Tibial nerve (tissue), 4 donors: ENCODE measurements at places on chromosomes 4 and X. TPM values are rescaled to one million over a fixed set of nuclear protein-coding genes. Genes with fewer than 3 reads are reported as not detected.

Gene CD38
- total RNA-seq = 6.3 TPM

- no peak for DNase-seq
- no peak overlapping the region for H3K4me3 ChIP-seq
- H3K27me3 ChIP-seq = peaks cover 8% of the 10 kb centered on the region
- no peaks in the 10 kb centered on the region for H3K4me1 ChIP-seq
- no peak overlapping the region for H3K27ac ChIP-seq
- no peaks in the 10 kb centered on the region for H3K36me3 ChIP-seq
Observed at GRCh38 chrX:134712272-134712671, 54.0 kb upstream of the PLAC1 start.

Gene ARSD
- 26.8 TPM for total RNA-seq

DNA sequence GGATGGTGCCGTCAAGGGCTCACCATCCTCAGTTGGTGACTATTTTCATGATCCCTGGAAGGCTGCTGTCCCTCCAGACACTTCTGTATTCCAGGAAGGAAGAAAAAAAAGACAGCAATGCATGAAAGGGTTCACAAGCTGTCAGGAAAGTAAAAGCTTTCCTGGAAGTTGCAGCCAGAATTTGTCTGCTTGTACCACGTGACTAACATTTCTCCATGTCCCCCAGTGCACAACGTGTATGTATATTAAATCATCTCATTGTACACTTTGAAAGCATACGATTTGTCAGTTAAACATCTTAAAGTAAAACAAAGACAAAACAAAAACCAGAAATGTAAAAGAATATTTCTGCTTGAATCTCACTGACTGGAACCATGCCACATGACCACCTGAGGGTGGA is 127.4 kb upstream of the CLNK start:
- DNase-seq = no peak
- H3K4me1 ChIP-seq = no peaks in the 10 kb centered on the region
- H3K36me3 ChIP-seq = no peaks in the 10 kb centered on the region

DNA sequence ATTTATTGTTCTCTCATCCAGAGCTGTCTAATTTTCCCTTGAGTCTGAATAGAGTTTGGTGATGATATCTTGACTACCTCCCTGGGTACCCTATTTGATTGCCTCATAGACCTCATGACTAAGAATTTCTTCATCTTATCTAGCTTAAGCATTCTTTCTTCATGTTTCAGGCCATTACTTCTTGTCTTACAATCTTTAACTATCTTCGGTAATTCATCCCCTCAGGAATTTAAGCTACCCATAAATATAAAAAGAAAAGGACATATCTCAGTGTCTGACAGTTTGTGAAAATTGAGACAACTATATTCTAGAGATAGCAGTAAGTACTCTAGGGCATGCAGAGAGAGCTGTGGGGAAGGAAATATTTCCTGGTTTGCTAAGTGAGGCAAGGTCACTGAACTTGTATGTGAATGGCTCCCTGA is 466.1 kb upstream of the GRID2 start:
- DNase-seq = no peak
- H3K27me3 ChIP-seq = no peaks in the 10 kb centered on the region
- no peaks in the 10 kb centered on the region for H3K36me3 ChIP-seq
- no peaks in the 10 kb centered on the region for H3K4me1 ChIP-seq
- H3K27ac ChIP-seq = no peak overlapping the region
- no peak overlapping the region for H3K4me3 ChIP-seq

DNA sequence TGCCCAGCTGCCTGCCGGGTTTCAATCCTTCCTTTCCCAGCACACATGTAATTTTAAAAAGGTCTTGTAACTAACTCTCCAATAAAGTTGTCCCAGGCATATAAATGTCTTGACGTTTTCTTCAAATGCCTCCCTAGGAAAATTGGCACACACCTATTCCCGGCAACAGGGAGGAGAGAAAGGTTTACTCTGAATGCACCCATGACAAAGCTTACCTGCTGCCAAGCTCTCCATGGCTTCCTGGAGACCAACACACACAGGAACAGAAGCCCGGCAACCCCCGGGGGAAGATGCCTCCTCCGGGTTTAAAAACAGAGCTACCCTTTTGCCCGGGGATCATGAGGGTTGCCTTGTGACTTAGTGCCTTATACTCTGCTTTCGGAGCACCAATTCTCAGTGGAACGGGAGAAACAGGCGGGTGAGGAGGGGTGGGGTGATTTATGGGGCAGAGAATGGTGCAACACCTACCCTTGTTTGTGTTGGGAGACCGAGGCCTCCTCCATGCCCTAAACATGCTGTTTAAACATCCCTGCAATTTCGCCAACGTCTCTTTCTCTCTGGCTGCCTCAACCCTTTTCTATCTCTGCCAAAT is 4.8 kb upstream of the GYG2 start:
- no peak overlapping the region for H3K27ac ChIP-seq
- no peaks in the 10 kb centered on the region for H3K27me3 ChIP-seq
- no peaks in the 10 kb centered on the region for H3K36me3 ChIP-seq
- H3K4me1 ChIP-seq = peaks cover under 1% of the 10 kb centered on the region
- no peak overlapping the region for H3K4me3 ChIP-seq

GRCh38 chrX:106905064-106905708 is 2.0 kb upstream of the RIPPLY1 start:
- no peaks in the 10 kb centered on the region for H3K4me1 ChIP-seq
- H3K36me3 ChIP-seq = no peaks in the 10 kb centered on the region
- no peaks in the 10 kb centered on the region for H3K27me3 ChIP-seq
- no peak overlapping the region for H3K27ac ChIP-seq
- DNase-seq = no peak

Gene MAGEA2
- not detected for total RNA-seq

Gene PASD1
- not detected for total RNA-seq
